CD8-positive, alpha-beta T cell (primary cell): ENCODE measurements at places on chromosomes 1 and 21.

DNA sequence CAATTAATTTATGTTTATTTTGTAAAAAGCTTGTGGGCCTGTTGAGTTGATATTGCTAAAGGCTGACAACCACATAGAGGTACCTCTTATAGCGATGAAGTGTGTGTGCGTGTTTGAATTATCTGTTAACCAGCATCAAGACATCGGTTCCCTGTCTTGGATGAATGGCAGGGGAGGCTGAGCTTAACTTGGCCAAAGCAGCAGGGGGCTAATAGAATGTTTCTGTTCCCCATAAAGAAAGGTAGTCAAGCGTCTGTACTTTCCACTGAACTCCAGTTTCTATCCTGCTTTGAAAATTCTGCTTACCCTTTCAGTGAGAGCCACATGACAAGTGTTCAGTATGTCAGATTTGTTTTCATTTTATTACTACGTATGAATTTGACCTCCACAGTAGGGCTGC, 63.0 kb downstream of the ROR1 start:
- no peak for DNase-seq

- DNase-seq, result no peak
These were observed 8.5 kb downstream of the SLC26A9 start for GRCh38 chr1:205934788-205935187.

DNA sequence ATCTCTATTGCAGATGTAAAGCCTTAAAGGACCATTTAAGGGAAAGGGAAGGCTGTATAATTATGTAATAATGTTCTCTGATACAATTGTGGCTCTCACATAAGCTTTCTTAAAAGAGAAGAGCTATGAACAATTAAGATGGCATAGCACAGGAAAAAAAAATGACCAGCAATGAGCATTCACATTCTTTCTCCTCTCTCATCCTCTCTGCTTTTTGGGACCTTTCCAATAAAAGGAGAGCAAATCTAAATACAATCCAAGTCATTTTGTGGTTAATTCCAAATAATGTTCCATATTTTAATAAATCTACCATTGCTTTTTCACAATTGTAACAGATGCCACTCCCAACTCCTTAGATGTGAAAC, 23.5 kb downstream of the SMYD3 start:
- DNase-seq, result no peak

DNA sequence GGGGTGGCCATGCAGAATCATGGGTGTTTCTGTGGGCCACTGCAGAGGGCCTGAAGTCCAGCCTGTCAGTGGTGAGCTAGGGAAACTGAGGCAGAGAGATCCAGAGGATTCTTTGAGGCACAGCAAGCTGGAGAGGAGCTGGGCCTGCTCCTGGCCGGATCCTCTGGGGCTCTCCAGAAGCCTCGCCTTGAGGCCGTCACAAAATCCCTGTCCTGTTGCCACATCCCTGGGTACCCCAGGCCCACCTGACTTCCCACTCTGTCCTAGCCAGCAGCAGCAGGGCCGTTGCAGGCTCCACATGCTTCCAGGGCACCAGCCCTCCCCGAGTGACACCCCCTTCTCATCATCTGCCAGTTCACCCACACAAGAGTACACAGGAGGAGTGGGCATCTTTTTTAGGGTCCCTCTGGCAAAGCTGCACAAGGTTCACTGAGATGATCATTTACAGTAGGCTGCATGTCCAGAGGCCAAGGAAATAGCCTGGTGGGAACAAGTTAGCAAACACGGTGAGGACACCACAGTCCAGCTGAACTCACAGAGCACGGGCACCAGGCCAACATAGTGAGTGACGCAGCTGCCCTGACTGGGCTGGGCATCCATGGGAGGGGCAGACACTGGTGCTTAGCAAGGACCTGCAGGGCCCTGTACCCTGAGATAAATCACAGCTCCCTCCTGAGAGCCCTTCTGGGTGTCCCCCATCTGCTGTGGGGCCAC, 25.1 kb upstream of the TSPEAR start:
- no peak for DNase-seq

DNA sequence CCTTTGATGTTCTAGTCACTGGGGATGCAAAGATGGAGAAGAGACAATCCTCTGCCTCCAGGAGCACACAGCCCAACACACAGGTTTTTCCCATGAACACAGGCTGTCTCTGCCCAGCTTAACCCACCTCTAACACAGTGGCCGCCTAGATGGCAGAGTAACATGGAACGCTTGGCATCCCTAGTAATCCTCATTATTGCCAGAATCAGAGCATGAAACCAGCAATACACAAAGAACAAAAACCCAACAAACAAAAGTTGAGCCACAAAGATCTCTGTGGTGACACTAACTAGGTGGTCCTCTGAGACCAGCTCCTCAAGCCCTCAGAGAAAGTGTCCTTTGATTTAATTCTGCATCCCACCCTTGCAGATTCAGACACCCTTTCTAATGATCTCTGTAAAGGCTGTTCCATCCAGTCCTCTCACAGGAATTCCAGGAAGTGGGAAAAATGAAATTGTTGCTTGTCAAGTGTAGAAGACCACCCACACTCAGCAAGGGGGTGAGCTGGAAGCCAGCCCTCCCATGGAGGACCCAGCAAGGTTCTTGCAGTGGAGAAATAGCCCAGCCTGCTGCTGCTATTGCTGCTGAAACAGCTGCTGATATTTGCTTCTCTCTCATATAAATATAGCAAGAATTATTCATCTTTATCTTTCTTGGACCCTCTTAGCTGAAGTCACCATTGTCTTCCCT, 7.4 kb upstream of the ATP2B4 start:
- DNase-seq, result no peak

GRCh38 chr1:108747171-108747850, 837 bp downstream of the STXBP3 start:
- no peak for DNase-seq

GRCh38 chr1:201358596-201358995, 18.9 kb downstream of the TNNT2 start:
- no peak for DNase-seq

GRCh38 chr1:3650248-3651025, 534 bp upstream of the WRAP73 start:
- DNase-seq, result no peak

DNA sequence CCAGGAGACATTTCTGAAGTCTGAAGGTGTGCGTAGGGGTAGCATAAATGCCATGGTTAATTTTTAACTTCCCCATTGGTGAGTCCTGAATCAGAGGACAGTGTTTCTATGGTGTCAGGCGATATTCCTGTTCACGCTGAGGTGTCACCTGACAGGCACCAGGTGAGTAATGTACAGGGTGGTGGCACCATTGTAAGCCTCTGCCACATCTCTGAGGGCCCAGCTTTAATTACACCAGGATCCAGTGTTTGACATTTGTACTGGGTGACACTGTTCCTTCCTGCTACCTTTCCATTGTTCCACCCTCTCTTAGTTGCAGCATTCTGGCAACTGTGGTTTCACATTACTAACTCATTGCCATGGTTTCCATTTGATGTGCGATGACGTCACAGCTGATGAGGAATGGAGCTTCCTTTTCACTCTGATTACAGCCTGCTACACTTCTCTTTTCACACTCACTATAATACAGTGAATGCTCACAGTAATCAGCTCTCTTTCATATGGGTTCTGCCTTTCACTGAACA, 40.6 kb upstream of the MARK1 start:
- no peak for DNase-seq

GRCh38 chr1:235156265-235156664, 4.8 kb downstream of the RBM34 start:
- DNase-seq, result no peak

- no peak for DNase-seq
These were observed 19.1 kb upstream of the SLC35F3 start for GRCh38 chr1:233885196-233885920.

DNA sequence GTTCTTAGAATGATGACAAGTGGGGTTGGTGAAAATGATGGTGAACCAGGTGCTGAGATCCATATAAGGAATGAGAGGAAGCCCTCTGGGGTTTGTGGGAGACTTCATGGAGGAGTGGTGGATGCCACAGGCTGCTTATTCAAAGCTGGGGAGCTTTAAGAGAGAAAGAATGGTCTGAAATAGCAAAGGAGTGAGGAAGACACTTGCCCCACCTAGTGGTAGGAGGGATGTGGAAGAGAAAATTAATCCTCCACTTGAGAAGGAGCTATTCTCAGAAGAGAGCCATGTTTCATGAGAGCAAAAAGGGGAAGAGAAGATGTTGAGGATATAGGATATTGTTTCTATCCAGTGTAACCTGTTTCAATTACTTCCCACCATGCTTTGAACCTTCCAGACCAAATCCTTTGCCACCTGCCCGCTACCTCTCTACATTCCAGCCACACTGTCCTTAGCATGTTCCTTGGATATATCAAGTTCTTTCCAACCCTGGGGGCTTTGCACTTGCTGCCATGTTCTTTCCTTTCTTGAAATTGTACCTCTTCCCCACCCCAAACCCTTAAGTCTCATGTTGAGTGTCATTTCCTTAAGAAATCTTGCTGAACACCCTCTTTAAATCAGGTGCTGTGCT, 19.6 kb upstream of the ZNF648 start:
- no peak for DNase-seq

DNA sequence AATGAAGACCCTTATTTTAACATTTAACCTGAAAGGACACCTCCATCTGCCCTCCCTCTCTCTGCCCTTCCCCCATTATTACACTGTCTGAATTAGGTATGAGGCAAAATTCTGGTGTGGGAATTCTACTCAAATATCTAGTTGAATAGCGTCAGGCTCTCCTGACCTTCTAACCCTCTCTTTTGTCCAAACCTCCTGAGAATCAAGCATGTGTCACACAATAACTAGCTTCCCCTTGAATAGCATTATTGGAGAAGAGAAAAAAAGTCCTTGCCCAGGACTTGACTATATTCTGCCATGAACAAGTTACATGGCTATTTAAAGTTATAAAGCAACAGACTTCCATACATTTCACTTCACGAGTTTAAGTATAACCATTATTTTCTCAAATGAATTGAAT, 35.5 kb downstream of the USH2A start:
- DNase-seq, result no peak

DNA sequence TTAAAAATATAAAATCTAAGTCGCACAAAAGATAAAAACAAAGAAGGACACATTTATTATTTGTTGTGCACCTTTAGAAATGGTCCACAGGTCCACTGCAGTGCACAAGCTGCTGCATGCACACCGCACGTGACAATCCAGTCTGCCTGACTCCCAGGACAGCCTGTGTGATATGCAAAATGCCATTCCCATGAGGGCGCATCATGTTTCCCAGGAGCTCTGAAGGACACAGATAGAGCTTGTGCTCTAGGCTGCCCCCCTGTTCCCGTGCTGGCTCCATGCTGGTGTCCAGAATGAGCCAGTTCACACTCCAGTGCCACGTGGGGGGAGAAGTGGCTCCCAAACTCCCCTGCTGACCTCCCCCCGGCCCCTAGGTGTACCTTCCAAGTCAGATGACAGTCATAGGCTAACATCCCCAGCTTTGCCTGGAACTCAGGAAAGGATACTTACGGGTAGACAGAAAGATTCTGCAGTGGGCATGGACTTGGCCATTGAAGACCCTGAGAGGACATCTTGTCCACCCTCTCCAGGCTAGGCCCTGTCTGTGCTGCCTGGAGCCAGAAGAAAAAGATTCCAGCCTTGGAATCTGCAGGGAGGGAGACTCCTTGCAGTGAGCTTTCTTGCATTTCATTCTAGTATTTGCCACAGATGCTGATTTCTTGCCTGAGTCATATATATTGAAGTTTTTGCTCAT, 26.3 kb downstream of the RAB7B start:
- DNase-seq, result no peak

- no peak for DNase-seq
These were observed 55.8 kb upstream of the SELENON start for GRCh38 chr1:25744140-25744581.

GRCh38 chr1:152786077-152786476, at the start of gene LCE1E:
TSS of gene LCE1E (plus strand) at chr1:152786257. CDS start at chr1:152787300, 1,043 bp downstream.
- no peak for DNase-seq

GRCh38 chr1:37732111-37732780, 32.7 kb downstream of the EPHA10 start:
- DNase-seq, result no peak

DNA sequence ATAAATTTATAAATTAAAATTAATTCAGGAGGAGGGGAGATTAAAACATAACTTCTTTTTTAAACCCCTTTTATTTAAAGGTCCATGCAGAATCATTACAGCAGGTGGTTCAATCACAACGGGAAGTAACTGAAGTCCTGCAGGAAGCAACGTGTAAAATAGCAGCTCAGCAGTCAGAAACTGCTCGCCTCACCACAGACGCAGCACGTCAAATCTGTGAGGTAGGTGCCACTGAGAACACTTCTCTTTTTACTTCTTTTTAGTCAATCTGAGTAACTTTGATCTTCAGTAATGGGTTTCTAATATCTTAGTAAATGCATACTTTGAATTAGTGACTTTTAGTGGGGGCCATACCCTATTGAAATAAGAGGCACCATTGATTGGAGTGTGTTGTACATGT, 87.0 kb downstream of the CEP350 start:
- no peak for DNase-seq

GRCh38 chr1:173206816-173207568, at the start of gene TNFSF4:
TSS of gene TNFSF4 (minus strand) at chr1:173207331. CDS start at chr1:173207176, 155 bp downstream.
- peak; percentile 23 for DNase-seq

DNA sequence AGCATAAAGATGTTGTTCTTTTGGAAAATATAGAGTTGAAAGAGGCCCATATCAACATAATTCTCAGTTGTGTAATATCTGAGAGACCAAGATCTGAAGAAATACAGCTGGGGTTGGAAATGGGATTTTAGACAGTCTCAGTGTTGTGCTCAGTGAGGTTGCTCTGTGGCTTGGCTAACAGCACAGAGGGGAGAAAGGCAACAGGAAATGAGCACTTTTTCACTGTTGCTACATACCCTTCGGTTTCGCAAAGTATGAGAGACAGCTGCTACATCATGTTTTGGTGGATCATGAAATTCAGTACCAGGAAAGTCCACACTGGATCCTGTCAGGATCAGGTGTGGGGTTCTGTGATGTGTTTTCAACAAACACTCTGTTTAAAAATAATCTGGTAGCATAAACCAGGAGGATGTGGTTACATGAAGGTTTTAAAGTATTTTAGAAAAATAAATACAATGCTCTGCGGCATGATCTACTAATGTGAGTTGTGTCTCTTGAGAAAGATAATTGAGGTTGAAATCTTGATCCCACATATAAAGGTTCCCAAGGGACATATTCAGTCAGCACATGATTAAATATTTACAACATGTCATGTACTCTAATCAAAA, 7.0 kb upstream of the GPR88 start:
- DNase-seq, result peak; percentile 62

DNA sequence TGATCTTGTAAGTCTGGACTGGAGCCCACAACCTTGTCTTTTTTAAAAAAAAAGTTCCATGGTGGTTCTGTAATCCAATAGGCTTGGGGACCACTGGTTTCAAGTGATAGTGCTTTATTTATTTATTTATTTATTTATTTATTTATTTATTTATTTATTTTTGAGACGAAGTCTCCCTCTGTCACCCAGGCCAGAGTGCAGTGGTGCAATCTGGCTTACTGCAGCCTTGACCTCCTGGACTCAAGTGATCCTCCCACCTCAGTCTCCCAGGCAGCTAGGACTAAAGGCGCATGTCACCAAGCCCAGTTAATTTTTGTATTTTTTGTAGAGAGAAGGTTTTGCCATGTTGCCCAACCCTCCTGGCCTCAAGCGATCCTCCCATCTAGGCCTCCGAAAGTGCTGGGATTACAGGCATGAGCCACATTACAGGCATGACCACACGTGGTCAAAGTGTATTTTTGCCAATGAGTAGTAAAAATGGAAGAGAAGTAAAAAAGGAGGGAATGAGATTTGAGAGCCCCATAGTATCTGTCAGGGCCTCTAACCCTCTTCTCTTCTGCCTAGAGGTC, 44.8 kb upstream of the ARHGAP29 start:
- DNase-seq, result no peak
